ENCODE measurements at places on chromosomes 4 and X.

DNA sequence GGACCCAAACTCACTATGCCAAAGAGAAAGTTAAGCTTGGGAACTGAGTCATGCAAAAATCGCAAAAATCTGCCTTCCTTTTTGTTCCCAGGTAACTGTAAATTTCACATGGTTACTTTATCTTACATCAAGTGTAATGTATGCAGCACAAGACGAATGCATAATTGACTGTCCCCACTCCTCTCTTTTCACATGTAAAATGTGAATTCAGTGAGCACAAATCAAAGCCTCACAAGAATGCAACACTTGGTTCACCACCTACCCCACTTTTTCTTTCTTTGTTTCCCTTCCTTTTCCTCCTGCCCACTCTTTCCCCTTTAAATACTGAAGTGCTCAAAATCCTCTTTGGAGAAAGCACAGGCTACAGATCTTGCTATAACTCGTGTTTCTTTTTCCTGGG is 53.2 kb downstream of the MAGED4B start:
- no peak for DNase-seq

DNA sequence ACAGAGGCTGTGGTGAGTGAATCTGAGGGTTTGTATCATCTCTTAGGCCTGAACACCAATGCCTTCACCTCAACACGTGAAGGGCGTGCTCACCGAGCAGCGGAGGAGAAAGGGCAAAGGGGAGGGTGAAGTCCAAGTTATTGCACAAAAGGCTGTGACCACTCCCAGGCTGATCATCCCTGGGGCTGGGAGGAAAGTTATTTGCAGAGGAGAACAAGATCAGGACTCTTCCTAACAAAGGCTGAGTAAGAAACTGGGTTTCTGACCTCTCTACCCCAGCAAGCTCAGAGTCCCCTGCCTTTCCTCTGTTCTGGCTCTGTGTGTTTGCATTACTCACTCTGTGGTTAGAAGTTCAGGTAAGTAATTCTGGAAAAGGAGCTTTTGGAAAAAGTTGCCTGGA is 366.3 kb upstream of the CXorf51A start:
- DNase-seq = no peak

- DNase-seq = no peak
These were observed 55.7 kb downstream of the PITX2 start for GRCh38 chr4:110567214-110567613.

GRCh38 chr4:57148177-57148576 is 38.0 kb upstream of the IGFBP7 start:
- no peak for DNase-seq
